ENCODE measurements at places on chromosomes 7 and 10. TPM values are rescaled to one million over a fixed set of nuclear protein-coding genes. Genes with fewer than 3 reads are reported as not detected.

DNA sequence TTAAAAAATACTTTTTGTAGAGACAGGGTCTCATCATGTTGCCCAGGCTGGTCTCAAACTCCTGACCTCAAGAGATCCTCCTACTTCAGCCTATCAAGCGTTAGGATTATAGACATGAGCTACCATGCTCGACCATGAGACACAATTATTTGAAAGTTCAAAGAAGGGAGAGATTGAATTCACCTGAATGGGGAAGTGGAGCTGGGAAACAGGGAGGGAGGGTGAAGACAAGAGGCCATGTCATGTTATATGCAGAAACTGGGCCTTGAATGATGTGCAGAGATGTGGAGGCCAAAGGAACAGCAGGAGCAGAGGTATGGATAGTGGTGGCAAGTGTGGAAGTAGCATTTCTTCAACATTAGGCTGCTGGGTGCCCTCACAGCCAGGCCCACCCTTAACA is 18.7 kb upstream of the CYCS start:
- H3K27ac ChIP-seq: no peak overlapping the region
- no peak overlapping the region for H3K4me3 ChIP-seq
- no peaks in the 10 kb centered on the region for H3K36me3 ChIP-seq
- no peak for DNase-seq
- H3K27me3 ChIP-seq: no peaks in the 10 kb centered on the region

- no peaks in the 10 kb centered on the region for H3K4me1 ChIP-seq
- peaks cover 3% of the 10 kb centered on the region for H3K27me3 ChIP-seq
- H3K27ac ChIP-seq: no peak overlapping the region
- no peaks in the 10 kb centered on the region for H3K36me3 ChIP-seq
- no peak overlapping the region for H3K4me3 ChIP-seq
- DNase-seq: peak; percentile 93
Observed at GRCh38 chr7:28922624-28923331, 35.4 kb downstream of the TRIL start.

Gene EGR2
- polyA plus RNA-seq: 16.1 TPM

Gene CALHM3
- polyA plus RNA-seq: not detected

GRCh38 chr10:70786799-70787415 is 1.7 kb upstream of the TBATA start:
- no peak overlapping the region for H3K27ac ChIP-seq
- H3K4me3 ChIP-seq: no peak overlapping the region
- no peak for DNase-seq

Gene HECTD2
- polyA plus RNA-seq: 9.0 TPM

GRCh38 chr7:155848691-155849669 is 36.7 kb upstream of the SHH start:
- H3K4me3 ChIP-seq: no peak overlapping the region
- peaks cover 5% of the 10 kb centered on the region for H3K4me1 ChIP-seq
- no peaks in the 10 kb centered on the region for H3K36me3 ChIP-seq

DNA sequence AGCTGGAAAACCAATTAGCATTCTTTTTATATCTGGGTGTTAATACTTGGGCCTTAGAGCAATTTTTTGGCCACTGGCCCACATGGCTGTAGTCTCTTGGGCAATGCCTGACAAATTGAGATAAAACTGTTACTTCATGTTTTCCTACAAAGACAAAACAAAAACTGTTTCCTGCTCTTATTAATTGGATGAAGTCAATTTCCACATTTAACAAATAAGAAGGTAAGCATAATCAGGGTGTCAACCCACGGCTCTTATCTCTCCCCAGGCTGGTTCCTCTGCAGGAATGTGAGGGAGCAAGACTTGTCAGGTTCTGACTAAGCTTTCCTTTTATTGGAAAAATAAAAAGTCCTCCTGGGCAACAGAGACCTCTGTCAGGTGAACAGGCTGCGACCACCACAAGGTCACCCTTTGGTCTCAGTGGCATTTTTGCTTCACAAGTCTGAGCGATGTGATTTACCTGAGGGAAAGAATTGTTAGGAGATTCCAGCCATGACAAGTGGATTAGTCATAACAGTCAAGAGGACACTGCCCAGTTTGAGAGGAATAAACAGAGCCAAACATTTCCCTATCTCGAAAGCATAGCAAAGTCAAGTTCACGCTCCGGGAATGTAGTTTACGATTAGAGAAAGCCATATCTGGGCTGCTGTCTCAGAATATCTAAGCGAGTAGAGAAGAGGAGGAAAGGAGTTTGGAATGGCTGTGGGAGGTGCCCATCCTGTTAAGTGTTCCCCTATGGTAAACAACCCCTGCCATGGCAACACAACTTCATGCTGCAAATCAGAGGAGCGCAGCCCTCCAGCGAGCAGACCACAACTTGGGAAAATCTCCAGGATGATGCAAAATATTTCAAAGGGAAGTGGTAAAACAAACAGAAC is 144.4 kb downstream of the TES start:
- H3K4me3 ChIP-seq: no peak overlapping the region
- H3K27ac ChIP-seq: peak overlapping the region; percentile 94
- no peaks in the 10 kb centered on the region for H3K36me3 ChIP-seq
- DNase-seq: peak; percentile 86
- peaks cover 36% of the 10 kb centered on the region for H3K4me1 ChIP-seq

DNA sequence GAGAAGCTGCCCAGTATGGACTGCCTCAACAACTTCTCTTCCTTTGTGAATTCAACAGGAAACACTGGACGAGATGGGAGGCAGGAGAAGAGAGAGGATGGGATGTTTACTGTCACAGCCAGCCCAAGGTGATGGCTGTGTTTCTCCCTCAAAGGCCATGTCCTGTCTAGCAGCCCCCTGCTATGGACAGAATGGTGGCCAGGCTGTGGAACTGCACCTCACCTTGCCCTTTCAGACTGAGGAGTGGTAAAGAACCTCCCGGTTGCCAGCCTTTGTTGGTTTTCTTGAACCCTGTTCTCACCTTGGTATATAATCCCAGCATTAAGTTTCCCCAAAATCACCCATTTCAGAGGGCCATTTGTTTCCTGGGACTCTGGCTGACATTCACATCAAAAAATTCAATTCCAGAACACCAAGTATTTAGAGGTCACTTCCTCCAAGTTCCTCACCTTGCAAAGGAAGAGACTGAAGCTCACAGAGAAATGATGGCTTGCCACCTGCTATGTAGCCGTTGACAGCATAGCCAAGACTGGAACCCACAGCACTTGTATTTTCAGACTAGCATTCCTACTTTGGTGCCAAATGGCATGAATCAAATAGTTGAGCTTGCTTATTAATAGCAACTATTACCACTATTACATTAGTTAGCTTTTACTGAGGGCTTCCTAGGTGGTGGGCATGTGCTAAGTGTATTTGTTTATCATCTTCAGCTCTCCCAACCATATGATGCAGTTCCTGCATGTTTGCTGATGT is 224.0 kb upstream of the GRB10 start:
- no peak for DNase-seq
- H3K36me3 ChIP-seq: no peaks in the 10 kb centered on the region

DNA sequence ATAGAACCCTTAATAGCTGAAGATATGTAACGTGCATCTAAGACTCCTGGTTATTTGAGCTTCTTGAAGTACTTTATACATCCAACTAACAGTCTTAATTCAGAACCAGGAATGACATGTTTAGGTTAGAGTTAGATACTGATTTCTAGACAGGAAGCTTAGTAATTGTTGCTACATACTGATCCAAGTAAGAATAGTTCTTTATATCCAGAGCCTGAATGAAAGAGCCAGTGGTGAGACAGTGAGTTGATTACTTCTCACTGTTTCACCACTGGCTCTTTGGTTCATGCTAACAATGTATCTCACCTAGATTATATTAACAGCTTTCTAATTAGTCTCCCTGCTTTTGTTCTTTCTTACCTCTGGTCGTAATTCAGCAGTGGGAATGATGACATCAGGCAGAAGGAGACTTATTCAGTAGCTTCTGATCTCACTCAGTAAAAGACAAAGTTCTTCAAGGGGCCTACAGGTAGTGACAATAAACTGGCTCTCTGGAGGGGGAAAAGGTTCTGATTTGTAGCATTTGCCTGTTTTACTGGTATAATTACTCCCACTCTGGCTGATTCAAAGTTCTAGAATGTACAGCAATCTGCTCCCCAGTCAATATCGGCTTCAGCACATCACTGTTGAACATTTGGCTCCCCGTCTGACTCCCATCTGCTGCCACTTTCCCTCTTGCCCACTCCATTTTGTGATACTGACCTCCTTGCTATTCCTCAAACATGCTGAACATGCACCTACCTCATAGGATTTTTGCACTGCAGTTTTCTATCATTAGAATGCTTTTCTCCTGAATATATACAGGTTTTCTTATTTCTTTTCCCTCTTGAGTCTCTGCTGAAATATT is 29.1 kb downstream of the MCU start:
- no peak overlapping the region for H3K4me3 ChIP-seq
- no peaks in the 10 kb centered on the region for H3K4me1 ChIP-seq
- no peaks in the 10 kb centered on the region for H3K27me3 ChIP-seq
- H3K27ac ChIP-seq: no peak overlapping the region
- H3K36me3 ChIP-seq: no peaks in the 10 kb centered on the region
- DNase-seq: no peak

Gene GDF10
- 3.3 TPM for polyA plus RNA-seq

GRCh38 chr10:121076776-121077715 is 225.9 kb downstream of the WDR11 start:
- H3K27me3 ChIP-seq: no peaks in the 10 kb centered on the region
- H3K36me3 ChIP-seq: no peaks in the 10 kb centered on the region

DNA sequence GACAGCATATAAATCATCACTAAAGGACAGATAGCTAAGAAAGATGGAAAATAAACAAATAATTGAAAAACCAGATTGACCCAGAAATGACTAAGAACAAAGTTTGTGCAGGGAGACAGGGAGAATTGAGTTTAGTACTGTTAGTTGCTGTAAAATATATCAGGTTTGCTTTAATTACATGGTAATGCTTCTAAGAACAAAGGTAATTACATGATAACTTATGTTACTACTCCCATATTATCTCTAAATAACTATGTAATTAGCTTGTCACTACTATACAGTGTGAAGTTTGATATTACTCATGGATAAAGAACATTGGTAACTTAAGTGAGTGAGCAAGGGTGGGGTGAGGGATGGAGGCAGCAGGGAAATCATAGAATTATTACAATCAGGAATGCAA is 135.2 kb upstream of the KAT6B start:
- no peak for DNase-seq
- no peak overlapping the region for H3K4me3 ChIP-seq
- H3K27ac ChIP-seq: no peak overlapping the region
- no peaks in the 10 kb centered on the region for H3K27me3 ChIP-seq
- no peaks in the 10 kb centered on the region for H3K4me1 ChIP-seq

GRCh38 chr10:17126327-17126726 is 3.3 kb downstream of the CUBN start:
- H3K27ac ChIP-seq: no peak overlapping the region
- no peaks in the 10 kb centered on the region for H3K36me3 ChIP-seq
- DNase-seq: no peak
- no peaks in the 10 kb centered on the region for H3K27me3 ChIP-seq
- H3K4me3 ChIP-seq: no peak overlapping the region

DNA sequence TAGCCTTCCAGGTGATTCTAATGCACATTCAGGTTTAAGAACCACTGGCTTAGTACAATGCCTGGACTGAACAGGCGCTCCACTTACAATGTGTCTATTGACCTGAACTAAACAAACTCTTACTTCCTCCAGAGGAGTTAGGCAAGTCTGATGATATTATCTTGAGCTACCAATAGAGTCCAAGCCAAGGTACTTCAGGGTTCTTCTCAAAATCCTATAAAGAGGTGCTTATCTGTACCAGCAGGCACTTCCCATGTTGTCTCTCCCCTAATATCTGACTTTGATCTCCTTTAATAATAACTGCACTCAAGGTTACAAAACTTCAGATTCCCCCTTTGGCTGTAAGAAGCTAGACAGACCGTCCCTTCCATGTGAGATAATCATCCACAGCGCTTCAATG is 157.0 kb upstream of the SVIL start:
- no peak overlapping the region for H3K27ac ChIP-seq
- H3K36me3 ChIP-seq: no peaks in the 10 kb centered on the region
- no peak for DNase-seq
- peaks cover 9% of the 10 kb centered on the region for H3K4me1 ChIP-seq

Gene TRIM50
- polyA plus RNA-seq: 10.8 TPM

Gene ACTL6B
- polyA plus RNA-seq: not detected

- peak overlapping the region; percentile 50 for H3K27ac ChIP-seq
- no peaks in the 10 kb centered on the region for H3K27me3 ChIP-seq
- H3K36me3 ChIP-seq: no peaks in the 10 kb centered on the region
- peaks cover 9% of the 10 kb centered on the region for H3K4me1 ChIP-seq
- DNase-seq: no peak
Observed at GRCh38 chr7:99369767-99370391, 4.7 kb upstream of the ARPC1B start.

Gene DOCK4
- 6.0 TPM for polyA plus RNA-seq

DNA sequence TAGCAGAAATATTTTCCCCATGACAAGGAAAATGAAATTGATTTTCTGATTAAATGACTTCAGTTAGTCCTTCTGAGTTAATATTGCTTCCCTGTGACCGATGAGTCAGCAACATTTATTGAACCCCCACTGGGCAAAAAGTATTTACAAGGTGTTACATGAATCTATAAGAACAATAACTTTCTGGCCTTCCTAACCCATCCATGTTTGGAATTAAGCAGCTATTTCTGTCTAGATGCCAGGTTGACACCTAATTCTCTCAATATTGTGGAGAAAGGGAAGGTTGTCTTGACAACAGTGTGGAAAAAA is 112.9 kb upstream of the JAZF1 start:
- peaks cover 10% of the 10 kb centered on the region for H3K4me1 ChIP-seq
- DNase-seq: no peak
- no peak overlapping the region for H3K27ac ChIP-seq
- H3K27me3 ChIP-seq: no peaks in the 10 kb centered on the region
- no peak overlapping the region for H3K4me3 ChIP-seq
- H3K36me3 ChIP-seq: no peaks in the 10 kb centered on the region

Gene PRSS37
- not detected for polyA plus RNA-seq

GRCh38 chr10:127853868-127854768 is 38.6 kb downstream of the CLRN3 start:
- DNase-seq: peak; percentile 80
- peaks cover 7% of the 10 kb centered on the region for H3K27me3 ChIP-seq
- H3K4me1 ChIP-seq: no peaks in the 10 kb centered on the region
- no peak overlapping the region for H3K27ac ChIP-seq

Data from hepatocyte (in vitro differentiated cells).